Stimulated activated CD4-positive, alpha-beta T cell treated with anti-CD3 and anti-CD28 coated beads, Interleukin-12 subunit alpha, Interleukin-12 subunit beta, amount 100 ng/mL, for 24 hours (primary cell): ENCODE measurements at places on chromosomes 12 and 14.

- DNase-seq, result no peak
These were observed 167.6 kb downstream of the ACSS3 start for GRCh38 chr12:81245458-81245857.

DNA sequence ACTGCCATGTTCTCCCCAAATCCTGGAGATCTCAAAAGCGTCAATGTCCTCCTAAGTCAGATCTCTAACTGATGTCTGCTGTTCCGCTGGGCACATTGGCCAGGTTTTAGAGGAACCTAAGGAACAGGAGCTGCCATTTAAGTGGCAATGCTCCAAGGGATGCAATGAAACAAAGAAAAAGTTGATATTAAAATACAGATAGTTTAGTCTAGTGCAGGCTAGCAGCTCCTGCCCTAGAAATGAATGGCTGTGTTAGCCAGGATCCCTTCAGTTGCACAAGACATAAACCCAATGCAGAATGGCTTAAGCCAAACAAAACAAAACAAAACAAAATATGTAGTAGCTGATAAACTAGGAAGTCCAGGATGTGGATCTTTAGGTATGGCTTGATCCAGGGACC is 144.1 kb downstream of the HMGA2 start:
- no peak for DNase-seq

DNA sequence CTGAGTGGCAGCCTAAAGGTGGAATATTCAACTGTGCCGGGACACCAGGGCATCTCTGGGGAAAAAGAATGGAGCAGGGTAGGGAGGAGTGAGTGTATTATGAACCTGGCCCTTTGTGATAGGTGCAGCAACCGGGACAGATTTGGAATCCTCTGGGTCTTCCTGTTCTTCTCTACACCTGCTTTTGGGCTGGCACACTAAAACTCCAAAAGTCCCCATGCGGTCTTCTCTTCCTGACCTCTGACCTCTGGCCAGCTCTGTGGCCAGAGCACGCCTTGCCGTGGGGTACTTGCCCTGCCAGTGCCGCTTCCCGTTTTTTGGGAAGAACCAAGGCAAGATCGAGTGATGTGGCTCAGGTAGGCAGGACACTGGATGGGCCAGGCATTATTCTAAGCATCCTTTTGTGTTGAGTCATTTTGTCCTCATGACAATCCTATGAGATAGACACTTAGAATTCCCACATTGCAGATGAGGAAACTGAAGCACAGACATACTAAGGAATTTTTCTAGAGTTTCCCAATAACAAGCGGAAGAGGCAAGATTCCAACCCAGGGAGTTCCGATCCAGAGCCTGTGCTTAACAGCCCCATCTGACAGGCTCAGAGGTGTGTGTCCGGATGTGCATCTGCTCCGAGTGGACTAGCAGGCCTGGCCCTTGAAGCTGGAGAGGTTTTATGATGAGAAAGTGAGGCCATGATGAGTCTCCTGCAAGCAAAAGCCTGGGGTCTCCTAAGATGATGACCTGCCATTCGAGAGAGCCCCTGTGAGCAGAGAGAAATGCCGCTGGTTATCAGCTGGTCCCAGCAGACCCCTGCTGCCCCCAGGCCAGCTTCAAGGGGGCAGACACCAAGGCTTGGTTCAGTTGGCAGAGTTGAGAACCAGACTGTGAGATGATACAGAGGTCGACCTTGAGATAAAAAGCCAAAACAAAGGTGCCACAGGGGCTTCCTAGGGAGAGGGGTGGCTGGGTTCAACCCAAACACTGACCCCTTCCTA is 67.9 kb upstream of the ESRRB start:
- DNase-seq, result no peak

DNA sequence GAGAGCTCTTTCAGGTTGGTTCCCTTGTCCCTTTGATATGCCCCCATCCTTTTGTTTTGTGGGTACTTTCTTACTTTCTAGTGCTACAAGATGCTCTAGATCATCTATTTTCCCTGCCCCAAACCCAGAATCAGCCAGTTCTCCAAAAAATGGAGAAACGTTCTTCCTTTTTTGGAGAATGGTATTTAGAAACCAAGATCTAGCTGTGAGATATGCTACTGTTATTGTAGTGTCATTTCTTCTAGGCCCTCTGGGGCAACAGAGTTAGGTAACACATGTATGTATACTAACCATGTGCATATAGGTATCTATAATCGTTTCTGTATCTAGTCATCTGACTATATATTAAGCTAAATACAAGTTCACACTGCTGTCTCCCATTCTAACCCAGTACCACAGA is 6.9 kb upstream of the IGFBP6 start:
- DNase-seq, result no peak
